ENCODE measurements at places on chromosomes 4 and X. TPM values are rescaled to one million over a fixed set of nuclear protein-coding genes. Genes with fewer than 3 reads are reported as not detected.

DNA sequence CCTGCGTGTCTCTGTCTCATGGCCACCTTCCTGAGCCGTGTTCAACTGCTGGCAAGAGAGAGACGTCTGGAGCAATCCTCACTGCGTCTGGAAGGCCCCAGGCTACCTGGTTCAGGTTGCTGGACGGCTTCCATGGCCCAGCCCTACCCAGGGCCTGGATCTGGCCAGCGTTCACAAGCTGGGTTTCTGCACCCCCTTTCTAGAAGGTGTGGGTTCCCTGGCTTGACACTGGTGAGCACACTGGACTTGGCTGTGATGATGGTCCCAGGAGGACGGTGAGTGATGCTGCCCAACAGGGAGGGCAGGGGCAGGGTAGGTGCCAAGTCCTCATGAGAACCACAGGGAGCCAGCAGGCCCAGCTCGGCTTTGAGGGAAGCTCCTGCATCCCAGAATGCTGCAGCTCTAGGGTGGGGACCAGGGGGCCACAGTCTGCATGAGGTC, 63.4 kb downstream of the HTRA3 start:
- H3K27ac ChIP-seq = no peak overlapping the region
- H3K4me3 ChIP-seq = no peak overlapping the region
- no peaks in the 10 kb centered on the region for H3K36me3 ChIP-seq
- H3K4me1 ChIP-seq = peaks cover 13% of the 10 kb centered on the region
- no peaks in the 10 kb centered on the region for H3K27me3 ChIP-seq

DNA sequence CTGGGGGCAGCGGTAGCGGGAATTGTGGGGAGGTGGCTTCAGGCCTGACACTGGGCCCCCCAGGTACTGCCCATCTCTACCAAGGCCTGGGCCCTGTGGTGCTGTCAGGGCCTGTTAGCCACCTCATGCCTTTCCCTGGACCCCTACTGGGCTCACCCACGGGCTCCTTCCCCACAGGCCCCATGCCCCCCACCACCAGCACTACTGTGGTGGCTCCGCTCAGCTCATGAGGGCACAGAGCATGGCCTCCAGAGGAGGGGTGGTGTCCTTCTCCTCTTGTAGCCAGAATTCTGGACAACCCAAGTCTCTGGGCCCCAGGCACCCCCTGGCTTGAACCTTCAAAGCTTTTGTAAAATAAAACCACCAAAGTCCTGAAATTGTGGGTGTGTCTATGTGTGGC, 7.5 kb downstream of the GATA1 start:
- H3K36me3 ChIP-seq = no peaks in the 10 kb centered on the region
- H3K27me3 ChIP-seq = no peaks in the 10 kb centered on the region
- no peak for DNase-seq
- no peak overlapping the region for H3K4me3 ChIP-seq

GRCh38 chrX:27953171-27953570, 28.1 kb downstream of the DCAF8L1 start:
- no peaks in the 10 kb centered on the region for H3K27me3 ChIP-seq
- H3K4me3 ChIP-seq = no peak overlapping the region
- no peak for DNase-seq
- no peaks in the 10 kb centered on the region for H3K36me3 ChIP-seq

DNA sequence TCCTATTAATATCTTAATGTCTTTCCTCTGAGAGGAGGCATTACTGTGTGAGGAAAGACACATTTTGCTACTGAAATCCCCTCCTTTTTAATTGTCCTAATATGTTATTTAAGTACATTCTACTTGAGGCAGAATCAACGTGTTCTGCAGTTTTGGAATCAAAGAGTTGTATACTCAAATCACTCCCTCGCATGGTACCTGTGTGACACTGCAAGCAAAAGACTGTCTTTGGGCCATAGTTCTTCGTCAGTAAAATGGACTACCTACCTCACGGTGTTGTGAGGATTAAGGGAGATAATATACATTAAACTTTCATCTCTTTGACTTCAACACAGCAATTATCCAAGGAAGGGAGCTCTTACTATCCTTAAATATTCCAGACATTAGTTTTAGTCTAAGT, 61.5 kb downstream of the TIGD2 start:
- H3K27ac ChIP-seq = no peak overlapping the region
- no peaks in the 10 kb centered on the region for H3K4me1 ChIP-seq
- no peak overlapping the region for H3K4me3 ChIP-seq
- no peaks in the 10 kb centered on the region for H3K27me3 ChIP-seq
- no peaks in the 10 kb centered on the region for H3K36me3 ChIP-seq

SHOX gene
- total RNA-seq = 0.06 TPM

DNA sequence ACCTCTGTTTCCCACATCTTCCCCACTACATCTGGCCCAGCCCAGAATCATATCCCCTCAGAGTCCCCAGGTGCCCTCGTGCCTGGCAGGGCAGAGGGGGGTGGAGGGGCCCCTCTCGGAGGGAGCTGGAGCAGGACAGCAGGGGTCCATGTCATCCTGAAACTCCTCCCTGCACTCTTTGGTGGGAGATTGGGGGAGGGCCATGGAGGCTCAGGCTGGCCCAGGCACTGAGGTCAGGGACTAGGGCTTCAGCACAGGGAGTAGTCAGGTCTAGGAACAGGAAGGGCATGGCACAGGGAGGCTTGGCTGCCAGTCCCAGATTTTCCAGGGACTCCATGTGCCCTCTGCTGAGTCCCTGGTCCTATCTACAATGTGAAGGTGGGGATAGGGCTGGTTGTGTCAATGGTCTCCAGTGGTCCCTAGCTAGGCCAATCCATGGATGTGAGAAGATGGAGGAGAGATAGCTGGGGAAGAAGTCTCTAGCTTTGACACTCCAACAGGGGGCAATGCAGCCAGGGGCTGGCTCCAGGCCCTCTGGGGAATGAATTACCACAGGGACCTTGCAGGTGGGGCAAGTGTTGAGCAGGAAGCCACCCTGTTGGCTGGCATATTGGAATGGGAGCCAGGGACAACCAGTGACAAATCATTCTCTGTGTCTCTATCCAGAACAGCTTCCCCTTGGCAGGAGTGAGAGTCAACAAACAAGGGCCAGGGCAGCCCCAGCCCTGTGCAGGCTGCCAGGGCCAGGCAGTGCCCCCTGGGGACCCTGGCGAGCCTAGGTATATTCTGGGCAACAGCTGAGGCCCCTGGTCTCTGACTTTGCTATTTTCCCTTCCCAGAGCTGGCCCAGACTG, 154.4 kb downstream of the EFNB1 start:
- H3K27ac ChIP-seq = no peak overlapping the region
- DNase-seq = no peak
- no peaks in the 10 kb centered on the region for H3K36me3 ChIP-seq
- no peaks in the 10 kb centered on the region for H3K27me3 ChIP-seq
- H3K4me1 ChIP-seq = no peaks in the 10 kb centered on the region

DNA sequence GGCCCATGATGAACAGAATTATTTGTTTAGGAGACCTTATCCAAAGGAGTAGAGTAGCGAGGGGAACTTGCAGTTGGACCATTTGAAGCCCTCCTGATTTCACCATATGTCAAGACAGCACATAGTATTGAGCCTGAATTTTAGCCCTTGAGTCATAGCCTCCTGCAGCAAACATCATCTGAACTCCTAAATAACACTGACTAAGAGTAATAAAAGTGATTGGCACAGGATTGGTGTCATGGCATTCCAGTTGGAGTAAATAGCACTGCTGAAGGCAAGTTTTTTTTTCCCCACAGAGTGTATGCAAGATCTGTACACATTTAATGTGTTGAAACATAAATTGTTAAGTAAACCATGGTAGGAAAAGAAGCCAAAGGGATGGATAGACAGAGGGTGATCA, 89.0 kb downstream of the COMMD8 start:
- no peak overlapping the region for H3K27ac ChIP-seq
- H3K4me3 ChIP-seq = no peak overlapping the region
- no peaks in the 10 kb centered on the region for H3K36me3 ChIP-seq
- no peaks in the 10 kb centered on the region for H3K27me3 ChIP-seq

DNA sequence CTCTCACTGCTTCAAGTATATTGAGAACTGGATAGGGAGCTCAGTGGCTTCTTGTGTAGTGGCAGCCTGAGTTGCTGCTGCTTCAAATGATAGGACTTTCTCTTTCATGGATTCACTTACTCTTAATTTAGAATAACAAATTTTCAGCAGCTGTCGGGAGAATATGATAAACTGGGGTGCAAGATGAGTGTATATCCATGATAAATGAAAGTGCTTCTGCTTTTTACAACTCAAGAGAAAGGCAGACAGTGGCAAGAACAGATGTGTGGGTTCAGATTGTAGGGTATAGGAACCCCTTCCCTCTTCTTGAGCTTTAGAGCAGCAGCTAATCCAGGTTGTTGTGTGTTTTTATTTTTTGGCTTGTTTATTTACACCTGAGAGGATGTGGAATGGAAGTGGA, 1.0 kb downstream of the SH3BGRL start:
- H3K27ac ChIP-seq = peak overlapping the region; percentile 83
- H3K4me1 ChIP-seq = no peaks in the 10 kb centered on the region
- no peaks in the 10 kb centered on the region for H3K27me3 ChIP-seq

METTL14 gene
- 74.3 TPM for total RNA-seq

DNA sequence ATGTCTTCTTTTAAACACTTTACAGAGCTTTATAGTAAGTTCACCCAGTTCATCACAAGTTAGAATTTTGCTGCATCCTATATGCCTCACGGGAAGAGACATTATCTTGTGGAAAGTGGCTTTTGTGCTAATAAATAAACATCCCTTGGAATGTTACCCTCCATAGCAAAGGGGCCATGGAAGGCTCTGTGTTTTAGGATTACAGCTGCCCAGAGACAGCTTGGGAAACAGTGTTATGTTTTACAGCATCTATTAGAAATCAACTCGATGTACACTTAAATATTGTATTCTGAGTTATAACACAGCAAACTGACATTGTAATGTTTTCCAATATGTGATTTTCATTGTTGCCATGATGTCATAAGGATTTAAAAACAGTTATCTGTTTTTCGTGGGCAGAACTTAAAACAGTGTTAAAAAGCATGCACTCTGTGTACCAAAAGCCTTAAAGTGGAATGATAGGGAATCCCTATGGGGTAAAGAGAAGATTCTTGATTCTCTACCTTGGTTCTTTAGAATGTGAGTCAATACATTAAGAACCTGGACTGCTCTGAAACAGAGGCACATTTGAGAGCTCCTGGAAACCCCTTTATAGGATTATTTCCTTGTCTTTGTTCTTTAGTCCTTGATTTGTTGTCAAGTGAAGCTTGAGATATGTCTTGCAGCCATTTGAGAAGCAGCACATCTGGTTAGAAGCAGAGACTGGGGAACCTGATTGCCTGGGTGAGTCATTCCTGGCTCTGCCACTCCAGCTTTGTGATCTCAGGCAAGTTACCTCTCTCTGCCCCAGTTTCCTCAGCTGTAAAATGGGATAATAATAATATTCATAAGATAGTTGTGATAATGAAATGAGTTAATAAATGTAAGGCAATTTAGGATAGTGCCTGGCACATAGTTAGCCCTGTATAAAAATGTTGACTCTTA, 41.6 kb downstream of the ARHGAP10 start:
- H3K4me3 ChIP-seq = no peak overlapping the region
- no peak for DNase-seq
- H3K36me3 ChIP-seq = no peaks in the 10 kb centered on the region
- no peaks in the 10 kb centered on the region for H3K27me3 ChIP-seq

GRCh38 chr4:7661846-7662506, 227.2 kb upstream of the PSAPL1 start:
- no peak overlapping the region for H3K4me3 ChIP-seq
- DNase-seq = no peak
- H3K27ac ChIP-seq = no peak overlapping the region
- no peaks in the 10 kb centered on the region for H3K27me3 ChIP-seq

DNA sequence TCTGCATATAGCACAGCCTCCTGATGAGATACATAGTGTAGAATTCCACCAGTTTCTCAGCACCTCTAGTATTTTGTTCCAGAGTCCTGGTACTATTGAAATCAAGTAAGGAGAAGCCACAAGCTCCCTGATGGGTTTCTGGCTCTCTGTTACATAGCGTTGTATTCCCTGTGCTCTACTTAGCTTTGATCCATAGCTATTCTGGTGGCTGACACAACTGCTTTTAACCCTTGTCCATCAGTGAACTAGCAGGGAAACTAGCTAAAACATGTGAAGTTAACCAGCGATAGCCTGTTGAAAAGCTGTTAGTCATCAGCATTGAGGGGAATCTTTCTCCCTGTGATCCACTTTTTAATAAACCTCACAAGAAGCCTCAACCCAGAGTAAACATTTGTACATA, 26.9 kb downstream of the NIPAL1 start:
- H3K4me1 ChIP-seq = no peaks in the 10 kb centered on the region
- H3K36me3 ChIP-seq = no peaks in the 10 kb centered on the region
- no peak overlapping the region for H3K4me3 ChIP-seq
- H3K27ac ChIP-seq = no peak overlapping the region
- DNase-seq = no peak
- H3K27me3 ChIP-seq = no peaks in the 10 kb centered on the region

DMP1 gene
- total RNA-seq = 1.5 TPM

DNA sequence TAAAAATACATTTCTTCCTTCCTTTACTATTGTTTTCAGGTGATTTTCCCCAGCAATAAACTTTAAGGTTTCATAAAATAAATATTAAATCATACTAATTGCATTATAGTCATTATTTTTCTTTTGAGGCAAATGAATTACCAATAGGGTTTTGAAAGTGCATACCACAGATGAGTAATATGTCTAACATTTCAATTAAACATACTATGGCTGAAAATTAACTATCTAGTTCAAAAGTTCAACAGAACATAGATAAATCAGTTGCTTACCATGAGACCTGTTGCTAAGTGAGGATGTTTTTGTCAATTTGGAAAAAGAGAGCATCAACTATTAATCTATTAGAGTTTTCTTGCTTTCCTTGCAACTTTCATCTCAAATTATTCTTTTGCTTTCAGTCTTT, 35.0 kb downstream of the NPY5R start:
- no peak overlapping the region for H3K27ac ChIP-seq
- H3K4me1 ChIP-seq = no peaks in the 10 kb centered on the region
- no peak overlapping the region for H3K4me3 ChIP-seq
- H3K27me3 ChIP-seq = no peaks in the 10 kb centered on the region

IL21 gene
- total RNA-seq = not detected

PPP2R2C gene
- 13.1 TPM for total RNA-seq

- H3K27ac ChIP-seq = peak overlapping the region; percentile 82
- peaks cover 3% of the 10 kb centered on the region for H3K4me1 ChIP-seq
- H3K36me3 ChIP-seq = no peaks in the 10 kb centered on the region
- no peaks in the 10 kb centered on the region for H3K27me3 ChIP-seq
- DNase-seq = peak; percentile 23
Observed at GRCh38 chrX:65677954-65678469, 10.6 kb downstream of the MSN start.

DNA sequence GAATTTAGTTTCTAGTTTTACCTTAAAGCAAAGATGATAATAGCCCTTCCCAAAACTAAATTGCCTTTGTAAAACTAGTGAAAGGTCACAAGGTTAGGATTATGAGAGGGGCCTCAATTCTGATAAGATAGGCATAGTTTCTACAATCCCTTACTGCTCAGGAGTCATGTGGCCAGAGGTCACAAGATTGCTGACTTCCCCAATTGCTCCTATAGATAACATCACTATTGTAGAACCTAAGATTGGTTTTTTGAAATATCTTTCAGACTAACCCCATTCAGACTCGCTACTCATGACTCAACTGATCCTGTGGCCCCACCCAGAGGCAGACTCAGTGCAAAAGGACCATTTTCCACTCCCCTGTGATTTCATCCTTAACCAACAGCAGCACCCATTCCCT, 70.3 kb downstream of the SCD5 start:
- H3K27me3 ChIP-seq = no peaks in the 10 kb centered on the region
- no peaks in the 10 kb centered on the region for H3K36me3 ChIP-seq
- no peak overlapping the region for H3K27ac ChIP-seq
- peaks cover 42% of the 10 kb centered on the region for H3K4me1 ChIP-seq
- no peak for DNase-seq

- H3K27ac ChIP-seq = no peak overlapping the region
- H3K4me1 ChIP-seq = no peaks in the 10 kb centered on the region
- H3K27me3 ChIP-seq = no peaks in the 10 kb centered on the region
- no peak for DNase-seq
Observed at GRCh38 chr4:165403637-165404036, 24.8 kb downstream of the CPE start.

CLCN4 gene
- total RNA-seq = 11.6 TPM

Data from testis (tissue), 5 donors.